ENCODE measurements at places on chromosomes 4 and X. TPM values are rescaled to one million over a fixed set of nuclear protein-coding genes. Genes with fewer than 3 reads are reported as not detected.
A peak's percentile ranks its signal among the peaks of the same experiment; 100 is the strongest.

PRDM5 gene
- total RNA-seq: 19.3 TPM

IQCM gene
- not detected for total RNA-seq

C4orf36 gene
- not detected for total RNA-seq

TLR1 gene
- total RNA-seq: 0.07 TPM

TMEM164 gene
- 28.3 TPM for total RNA-seq

GRCh38 chr4:165433529-165433928, 54.7 kb downstream of the CPE start:
- H3K4me1 ChIP-seq: no peaks in the 10 kb centered on the region
- no peak overlapping the region for H3K4me3 ChIP-seq
- no peak overlapping the region for H3K27ac ChIP-seq
- DNase-seq: no peak
- H3K36me3 ChIP-seq: no peaks in the 10 kb centered on the region

- no peak for DNase-seq
- H3K4me3 ChIP-seq: no peak overlapping the region
- H3K27ac ChIP-seq: peak overlapping the region; percentile 78
- H3K36me3 ChIP-seq: no peaks in the 10 kb centered on the region
- H3K27me3 ChIP-seq: no peaks in the 10 kb centered on the region
These were observed 97.5 kb upstream of the CXXC4 start for GRCh38 chr4:104592183-104592582.
